ENCODE measurements at places on chromosomes 2 and 18.
A peak's percentile ranks its signal among the peaks of the same experiment; 100 is the strongest.

DNA sequence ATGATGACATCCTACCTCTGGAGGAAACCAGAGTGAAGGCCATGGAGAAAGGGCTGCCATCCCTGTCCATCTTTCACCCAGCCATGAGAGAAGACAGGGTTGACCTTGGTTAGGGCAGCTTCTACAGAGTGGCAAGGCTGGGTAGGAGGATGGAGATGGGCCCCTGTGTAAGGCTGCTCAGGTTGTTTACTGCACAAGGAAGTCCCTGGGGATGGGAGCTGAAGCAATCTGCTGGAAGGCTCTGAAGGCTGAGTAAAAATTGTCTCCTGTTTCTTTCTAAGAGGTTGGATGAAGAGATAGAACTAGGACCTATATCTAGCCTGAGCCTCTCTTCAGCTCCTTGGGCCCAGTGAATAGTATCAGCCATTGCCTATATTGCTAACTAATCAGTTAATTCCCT is 14.4 kb downstream of the ELMOD3 start:
- DNase-seq = no peak

DNA sequence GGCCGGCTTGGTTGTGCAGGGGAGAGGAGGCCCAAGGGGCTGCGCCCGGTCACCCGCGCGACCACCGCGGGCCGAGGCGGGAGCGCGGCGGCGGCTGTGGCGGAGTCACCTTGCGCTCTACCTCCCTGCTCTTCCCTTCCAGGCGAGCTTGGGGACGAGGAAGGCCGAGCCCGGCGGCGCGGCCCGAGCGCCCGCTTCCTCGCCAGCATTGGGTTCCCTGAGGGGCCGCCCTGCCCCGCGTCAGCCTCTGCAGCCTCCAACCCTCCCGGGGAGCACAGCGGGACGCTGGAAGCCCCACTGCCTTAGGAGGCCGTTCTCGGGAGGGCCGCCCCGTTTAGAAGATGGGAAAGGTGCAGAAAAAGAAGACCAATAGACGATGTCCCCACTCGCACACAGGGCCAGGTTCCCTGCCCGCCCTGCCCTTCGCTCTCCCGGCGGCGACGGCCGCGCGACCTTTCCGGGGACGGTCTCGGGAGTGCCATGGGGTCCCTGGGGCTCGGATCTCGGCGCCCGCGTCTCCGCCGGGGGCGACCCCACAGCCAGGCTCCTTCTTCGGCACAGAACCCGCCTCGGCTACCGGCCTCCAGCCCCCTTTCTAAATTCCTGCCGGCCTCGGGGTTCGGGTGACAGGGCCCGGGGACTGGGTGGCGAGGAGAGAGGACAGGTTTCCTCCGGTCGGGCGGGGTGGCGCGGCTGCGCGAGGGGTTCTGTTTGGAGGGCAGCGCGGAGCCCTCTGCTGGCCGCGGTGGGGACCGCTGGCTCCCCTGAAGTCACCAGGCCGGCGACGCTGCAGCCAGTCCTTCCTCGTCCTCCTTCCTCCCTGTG is 85.5 kb downstream of the HS6ST1 start:
- peak; percentile 67 for DNase-seq

DNA sequence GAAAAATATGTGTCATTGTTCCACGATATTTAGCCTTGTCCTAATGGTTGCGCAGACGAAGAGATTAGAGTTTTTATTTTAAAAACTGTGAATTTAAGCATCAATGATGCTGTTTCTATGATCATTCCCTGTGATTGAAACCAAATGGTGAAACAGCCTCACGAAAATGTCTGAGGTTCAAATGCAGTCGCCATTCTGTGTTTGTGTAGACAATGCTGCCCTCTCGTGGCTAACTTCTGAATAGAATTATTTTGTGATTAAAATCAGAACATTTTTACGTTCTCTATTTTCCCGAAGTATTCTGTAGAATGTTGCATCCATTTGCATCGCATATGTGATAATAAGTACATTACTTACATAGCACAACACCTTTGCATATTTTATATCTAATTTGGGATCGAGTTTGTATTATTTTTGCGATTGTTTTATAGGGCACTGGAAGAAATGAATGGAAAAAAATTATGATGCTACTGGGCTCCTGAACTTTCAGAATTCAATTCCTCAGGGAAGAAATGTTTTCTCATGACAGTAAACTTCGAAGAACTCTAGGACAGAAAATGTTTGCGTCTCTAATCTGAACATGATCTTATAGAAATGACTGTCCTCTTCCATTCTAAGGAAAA is 54.8 kb upstream of the CREB1 start:
- peak; percentile 49 for DNase-seq

DNA sequence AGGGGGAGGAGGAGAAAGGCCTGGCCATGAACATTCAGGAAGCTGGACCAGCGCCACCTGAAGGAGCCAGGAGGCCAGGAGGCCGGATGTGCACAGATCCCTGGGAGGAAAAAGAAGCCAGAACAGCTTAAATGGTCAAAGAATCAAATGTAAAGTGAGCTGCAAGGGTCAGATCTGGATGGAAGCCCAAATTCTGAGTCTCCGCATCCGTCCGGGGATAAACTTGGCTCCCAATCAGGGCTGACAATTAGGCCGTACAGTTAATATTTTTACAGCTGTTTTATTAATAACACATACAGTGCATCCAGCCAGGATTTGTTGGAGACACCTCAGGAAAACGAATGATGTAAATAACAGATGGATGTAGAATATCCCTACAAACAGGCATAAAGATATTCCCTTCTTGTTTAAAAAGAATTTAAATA is 495.1 kb upstream of the TCF4 start:
- no peak for DNase-seq

- DNase-seq = no peak
Observed at GRCh38 chr2:202005272-202005887, 28.3 kb upstream of the FZD7 start.

- no peak for DNase-seq
Observed at GRCh38 chr18:61471942-61472341, 138.7 kb downstream of the CDH20 start.

DNA sequence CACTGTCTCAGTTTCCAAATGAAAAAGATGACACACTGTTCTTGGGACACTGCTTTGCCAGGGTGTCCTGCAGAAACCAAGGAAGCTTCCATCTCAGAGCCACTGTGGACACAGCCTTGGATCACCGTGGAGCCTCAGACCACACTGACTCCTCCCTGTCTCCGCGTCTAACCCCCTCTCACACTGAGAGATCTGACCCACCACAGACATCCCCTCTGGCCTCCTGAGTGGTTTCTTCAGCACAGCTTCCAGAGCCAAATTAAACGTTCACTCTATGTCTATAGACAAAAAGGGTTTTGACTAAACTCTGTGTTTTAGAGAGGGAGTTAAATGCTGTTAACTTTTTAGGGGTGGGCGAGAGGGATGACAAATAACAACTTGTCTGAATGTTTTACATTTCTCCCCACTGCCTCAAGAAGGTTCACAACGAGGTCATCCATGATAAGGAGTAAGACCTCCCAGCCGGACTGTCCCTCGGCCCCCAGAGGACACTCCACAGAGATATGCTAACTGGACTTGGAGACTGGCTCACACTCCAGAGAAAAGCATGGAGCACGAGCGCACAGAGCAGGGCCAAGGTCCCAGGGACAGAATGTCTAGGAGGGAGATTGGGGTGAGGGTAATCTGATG is 113.4 kb upstream of the PKDCC start:
- DNase-seq = no peak

- no peak for DNase-seq
Observed at GRCh38 chr2:182591774-182592173, 124.3 kb upstream of the DNAJC10 start.

- DNase-seq = no peak
Observed at GRCh38 chr18:67035026-67035425, 431.1 kb upstream of the CDH19 start.

DNA sequence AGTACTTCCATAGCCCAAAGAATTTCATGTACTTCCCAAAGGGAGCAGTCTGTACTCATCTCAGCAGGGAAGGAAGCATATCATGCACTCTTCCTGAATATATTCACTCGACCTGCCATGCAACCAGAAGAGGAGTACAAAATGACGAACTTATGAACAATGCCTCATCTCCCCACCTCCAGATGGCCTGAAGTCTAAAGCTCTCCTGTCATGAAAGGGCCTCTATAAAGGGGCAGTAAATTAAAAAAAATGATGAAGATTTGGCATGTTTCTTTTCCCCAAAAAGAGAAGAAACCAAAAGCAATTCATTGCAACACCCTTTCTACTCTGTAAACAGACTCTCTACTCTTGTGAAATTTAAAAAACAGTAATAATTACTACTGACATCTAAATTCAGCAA is 1601.1 kb downstream of the LRP1B start:
- DNase-seq = no peak

All from activated CD8-positive, alpha-beta memory T cell treated with anti-CD3 and anti-CD28 coated beads for 48 hours (primary cell).